ENCODE measurements at places on chromosomes 12 and 14. TPM values are rescaled to one million over a fixed set of nuclear protein-coding genes. Genes with fewer than 3 reads are reported as not detected.

Gene DACT1
- 4.5 TPM for total RNA-seq

- H3K27me3 ChIP-seq = no peaks in the 10 kb centered on the region
- H3K27ac ChIP-seq = no peak overlapping the region
- H3K4me1 ChIP-seq = no peaks in the 10 kb centered on the region
- no peaks in the 10 kb centered on the region for H3K36me3 ChIP-seq
Measured at GRCh38 chr14:36971263-36971855, 201.0 kb downstream of the SLC25A21 start.

- no peaks in the 10 kb centered on the region for H3K27me3 ChIP-seq
- no peaks in the 10 kb centered on the region for H3K36me3 ChIP-seq
- peak; percentile 84 for DNase-seq
- peak overlapping the region; percentile 47 for H3K27ac ChIP-seq
- no peak overlapping the region for H3K4me3 ChIP-seq
- H3K4me1 ChIP-seq = peaks cover 45% of the 10 kb centered on the region
Measured at GRCh38 chr12:75848431-75848925, 183.1 kb downstream of the PHLDA1 start.

DNA sequence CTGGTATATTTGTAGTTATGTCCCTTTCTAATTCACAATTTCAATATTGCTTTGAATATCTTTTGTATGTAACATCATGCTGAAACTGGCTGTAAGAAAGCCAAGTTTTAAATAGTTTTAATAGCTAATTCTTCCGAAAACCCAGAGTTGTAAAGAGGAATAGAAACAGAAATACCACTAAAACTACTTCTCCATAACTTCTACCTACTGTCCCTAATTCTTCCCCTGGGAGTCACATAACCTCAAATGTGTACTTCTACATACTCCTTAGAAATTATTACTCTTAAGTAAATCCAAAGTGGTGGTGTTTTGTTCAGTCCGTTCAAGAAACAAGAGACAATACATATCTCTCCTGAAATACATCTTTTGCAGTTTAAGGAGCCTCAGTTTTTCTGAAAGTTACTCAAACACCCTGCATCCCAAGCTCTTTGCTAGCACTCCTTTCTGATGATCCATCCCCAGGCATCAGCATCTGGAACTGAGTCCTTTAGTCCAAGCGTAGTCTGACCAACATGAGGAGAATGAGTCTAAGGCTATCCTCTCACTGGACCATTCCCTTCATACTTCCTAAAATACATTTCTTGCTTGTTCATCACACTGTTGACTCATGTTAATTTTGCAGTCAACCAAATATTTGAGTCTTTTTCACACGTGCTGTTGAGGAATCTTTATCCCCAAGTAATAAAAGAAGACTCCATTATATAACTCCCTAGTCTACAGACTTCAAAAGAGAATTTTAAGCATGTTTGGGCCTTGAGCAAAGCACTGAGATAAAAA is 214.3 kb upstream of the NUDT4 start:
- H3K4me1 ChIP-seq = peaks cover 2% of the 10 kb centered on the region
- no peak overlapping the region for H3K27ac ChIP-seq
- H3K27me3 ChIP-seq = no peaks in the 10 kb centered on the region
- no peak for DNase-seq
- no peak overlapping the region for H3K4me3 ChIP-seq
- no peaks in the 10 kb centered on the region for H3K36me3 ChIP-seq

Data from lung (tissue), 17 donors.